ENCODE measurements at places on chromosomes 12 and 14.
A peak's percentile ranks its signal among the peaks of the same experiment; 100 is the strongest.

DNA sequence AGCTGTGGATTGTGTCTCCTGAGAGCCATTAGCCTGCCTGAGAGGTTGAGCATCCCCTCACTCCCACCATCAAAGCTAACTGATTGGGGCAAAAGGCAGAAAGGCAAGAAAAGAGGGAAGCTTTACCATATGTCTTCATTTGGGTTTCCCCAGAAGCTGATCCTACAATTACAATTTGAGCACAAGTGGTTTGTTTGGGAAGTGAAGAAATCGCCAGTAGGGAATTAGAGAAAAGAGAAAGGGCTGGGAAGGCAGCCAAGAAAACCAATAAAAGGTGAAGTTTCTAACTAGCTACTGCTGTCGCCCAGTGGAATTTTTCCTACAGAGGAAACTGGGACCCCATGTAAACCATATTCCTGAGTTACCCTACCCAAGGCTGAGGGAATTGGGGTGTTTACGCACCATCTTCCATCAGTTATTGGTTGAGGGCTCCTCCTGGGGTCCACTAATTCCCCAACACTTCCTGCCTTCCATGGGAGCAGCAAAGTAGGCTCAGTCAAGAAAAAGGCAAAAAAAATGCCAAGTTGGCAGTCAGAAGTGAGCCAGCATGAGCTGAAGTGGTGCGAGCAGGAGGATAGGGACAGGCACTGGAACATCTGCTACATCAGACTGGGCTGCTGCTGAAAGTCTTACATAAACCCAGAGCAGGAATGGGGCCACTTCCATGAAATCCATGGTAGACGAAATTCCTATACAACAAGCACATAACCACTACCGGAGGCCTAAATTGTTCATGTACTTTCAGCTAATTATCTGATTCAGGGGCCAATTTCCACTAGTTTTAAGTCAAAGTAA, 17.3 kb downstream of the KCNK10 start:
- no peak for DNase-seq

- no peak for DNase-seq
These were observed 13.3 kb upstream of the TMCC3 start for GRCh38 chr12:94663702-94664101.

DNA sequence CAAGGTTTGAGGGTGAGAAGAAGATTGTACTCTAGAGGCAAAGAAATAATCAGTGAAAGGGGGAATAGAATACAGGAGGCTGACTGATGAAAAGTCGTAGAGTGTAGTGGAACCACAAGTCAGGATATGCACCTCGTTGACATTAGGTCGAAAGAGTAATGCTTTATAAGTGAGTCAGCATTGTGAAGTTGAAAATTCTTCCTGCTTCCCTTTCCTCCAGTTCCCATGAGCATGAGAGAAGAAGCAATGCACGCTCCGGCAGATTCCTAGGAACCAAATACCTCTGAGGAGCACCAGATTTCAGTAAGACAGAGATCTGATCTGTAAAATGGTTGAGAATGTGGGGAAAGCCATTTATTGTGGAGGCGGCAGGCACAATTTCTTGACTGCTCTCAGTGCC, 16.5 kb downstream of the CCER1 start:
- peak; percentile 26 for DNase-seq

GRCh38 chr12:124844411-124845397, 19.0 kb downstream of the SCARB1 start:
- DNase-seq = no peak

GRCh38 chr12:53070877-53071492, 8.2 kb downstream of the SPRYD3 start:
- no peak for DNase-seq

Measured in fibroblast of the aortic adventitia (primary cell).